ENCODE measurements at places on chromosomes 5 and 9.

- DNase-seq, result no peak
Measured at GRCh38 chr5:177409043-177409801, at the start of gene F12. F12 (minus strand) TSS chr5:177409564; CDS start chr5:177409527, 37 bp downstream.

DNA sequence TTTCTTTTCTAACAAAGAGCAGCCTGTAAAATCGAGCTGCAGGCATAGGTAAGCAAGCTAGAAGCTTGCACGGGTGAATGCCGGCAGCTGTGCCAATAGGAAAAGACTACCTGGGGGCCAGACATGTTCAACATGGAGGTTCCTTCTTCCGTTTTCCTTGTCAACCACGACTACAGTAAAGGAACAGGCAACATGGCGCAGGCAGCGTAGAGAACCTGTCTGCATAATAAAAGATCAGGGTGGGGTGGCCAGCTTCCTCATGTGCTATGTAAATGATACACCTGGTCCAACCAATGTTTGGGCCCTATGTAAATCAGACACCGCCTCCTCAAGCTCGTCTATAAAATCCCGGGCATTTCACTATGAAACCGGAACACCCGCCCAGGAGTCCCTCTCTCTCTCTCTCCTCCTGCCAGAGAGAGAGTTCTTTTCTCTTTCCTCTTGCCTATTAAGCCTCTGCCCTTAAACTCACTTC lies 103.8 kb upstream of the LIFR start:
- DNase-seq, result no peak

- no peak for DNase-seq
Measured at GRCh38 chr9:121288673-121289025, 20.7 kb downstream of the GSN start.

DNA sequence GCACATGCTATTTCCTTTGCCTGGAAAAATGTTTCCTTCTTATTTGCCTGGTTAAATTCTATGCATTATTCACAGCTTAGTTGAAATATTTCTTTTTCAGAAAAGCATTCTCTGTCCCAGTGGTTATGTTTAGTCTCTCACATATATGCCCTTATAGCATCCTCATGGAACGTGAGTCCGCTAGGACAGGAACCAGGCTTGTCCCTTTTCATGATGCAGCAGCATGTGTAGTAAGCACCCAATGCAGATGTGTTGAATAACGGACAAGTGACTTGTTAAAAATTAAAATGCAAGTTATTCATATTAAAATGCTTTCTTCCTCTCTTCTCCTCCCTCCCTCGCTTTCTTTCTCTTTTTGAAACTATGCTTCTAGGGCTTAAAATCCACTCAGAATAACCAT lies 349.3 kb downstream of the GLIS3 start:
- no peak for DNase-seq

DNA sequence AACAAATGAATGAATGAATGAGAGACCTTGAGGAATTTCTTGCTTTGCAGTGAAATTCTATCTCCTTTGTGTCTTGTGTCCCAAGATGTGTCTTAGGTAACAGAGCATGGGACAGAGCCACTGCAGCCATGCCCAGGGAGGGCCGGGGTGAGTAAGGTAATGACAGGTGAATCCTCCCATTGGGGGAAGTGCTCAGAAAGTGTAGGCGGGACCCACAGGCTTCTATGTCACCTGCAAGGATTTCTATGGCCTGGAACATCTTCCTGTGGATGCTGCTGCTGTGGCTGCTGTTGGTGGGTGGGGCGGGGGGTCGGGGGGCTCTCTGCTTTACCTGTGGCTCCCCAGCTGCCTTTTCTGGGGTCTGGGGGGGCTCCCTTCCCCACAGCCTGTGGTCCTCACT lies 133.6 kb upstream of the IER5L start:
- no peak for DNase-seq

DNA sequence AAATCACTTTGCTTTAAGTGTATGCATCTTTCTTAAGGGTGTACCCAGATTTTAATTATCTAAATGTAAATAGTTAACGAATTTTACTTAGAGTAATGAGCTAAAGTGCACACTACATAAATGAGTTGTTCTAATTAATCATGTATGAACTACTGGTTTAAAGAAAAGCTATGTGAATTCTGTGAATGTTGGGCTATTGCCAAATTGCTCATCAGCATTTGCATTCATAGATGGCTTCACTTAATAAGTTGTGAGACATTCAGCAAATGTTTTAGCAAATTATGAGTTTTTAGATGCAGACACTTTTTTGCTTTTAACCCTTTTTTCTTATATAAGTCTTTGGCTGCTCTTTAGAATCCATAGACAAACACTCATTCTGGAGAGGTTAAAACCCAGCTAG lies 175.7 kb downstream of the PBX3 start:
- peak; percentile 35 for DNase-seq

DNA sequence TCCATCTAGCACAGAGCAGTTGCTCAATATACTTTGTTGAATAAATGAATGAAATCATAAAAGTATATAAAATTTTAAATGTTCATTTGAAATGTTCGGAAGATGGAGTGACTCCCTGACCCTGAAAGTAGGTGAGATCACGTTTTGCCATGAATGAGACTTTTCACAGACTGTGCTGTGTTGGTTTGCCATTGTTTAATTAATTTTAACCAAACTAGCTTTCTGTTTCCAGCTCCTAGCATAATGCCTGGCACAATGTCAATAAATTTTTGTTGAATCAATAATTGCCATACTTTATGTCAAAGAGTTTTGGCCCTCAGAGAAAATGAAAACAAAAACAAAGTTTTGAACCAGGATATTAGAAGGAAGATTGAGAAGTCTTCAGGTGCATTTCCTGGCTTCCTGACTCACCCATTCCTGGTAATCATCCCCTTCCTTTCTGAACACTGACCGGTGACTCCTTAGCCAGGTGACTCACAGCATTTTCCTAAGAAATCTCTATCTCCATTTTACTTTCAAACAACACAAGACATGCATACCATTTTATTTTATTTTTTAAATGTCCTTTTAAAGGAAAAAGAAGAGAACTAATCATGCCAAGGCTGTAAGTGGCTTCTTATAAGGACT lies 15.1 kb downstream of the SLC28A3 start:
- peak; percentile 25 for DNase-seq

DNA sequence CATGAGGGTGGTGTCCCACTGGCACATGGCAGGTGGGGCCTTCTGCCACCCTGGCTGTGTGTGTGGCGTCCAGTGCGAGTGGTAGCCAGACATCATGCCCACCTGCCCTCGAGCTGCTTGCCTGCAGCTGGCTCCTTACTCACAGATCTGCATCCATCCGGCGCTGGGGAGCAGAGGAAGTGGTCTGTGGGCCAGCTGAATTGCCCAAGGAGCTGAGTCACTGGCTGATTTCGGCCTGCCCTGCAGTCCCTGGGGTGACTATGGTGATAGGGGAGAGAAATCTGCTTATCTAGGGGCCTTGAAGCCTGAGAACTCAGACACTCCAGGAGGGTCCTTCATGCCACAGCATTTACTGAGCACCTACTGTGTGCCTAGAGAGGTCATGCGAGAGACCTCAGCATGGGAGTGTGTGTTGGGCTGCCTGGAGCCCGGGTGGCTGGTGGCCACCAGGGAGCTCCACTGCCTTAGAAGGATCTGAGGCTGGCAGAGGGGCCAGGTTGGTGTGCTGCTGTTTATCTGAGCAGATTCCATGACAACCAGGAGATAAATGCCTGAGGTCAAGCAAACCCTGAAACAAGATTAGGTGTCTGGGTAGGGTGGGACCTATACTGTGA lies 57.1 kb downstream of the SLC22A5 start:
- DNase-seq, result peak; percentile 92

GRCh38 chr5:168015506-168015905 lies 275.9 kb upstream of the WWC1 start:
- peak; percentile 88 for DNase-seq

DNA sequence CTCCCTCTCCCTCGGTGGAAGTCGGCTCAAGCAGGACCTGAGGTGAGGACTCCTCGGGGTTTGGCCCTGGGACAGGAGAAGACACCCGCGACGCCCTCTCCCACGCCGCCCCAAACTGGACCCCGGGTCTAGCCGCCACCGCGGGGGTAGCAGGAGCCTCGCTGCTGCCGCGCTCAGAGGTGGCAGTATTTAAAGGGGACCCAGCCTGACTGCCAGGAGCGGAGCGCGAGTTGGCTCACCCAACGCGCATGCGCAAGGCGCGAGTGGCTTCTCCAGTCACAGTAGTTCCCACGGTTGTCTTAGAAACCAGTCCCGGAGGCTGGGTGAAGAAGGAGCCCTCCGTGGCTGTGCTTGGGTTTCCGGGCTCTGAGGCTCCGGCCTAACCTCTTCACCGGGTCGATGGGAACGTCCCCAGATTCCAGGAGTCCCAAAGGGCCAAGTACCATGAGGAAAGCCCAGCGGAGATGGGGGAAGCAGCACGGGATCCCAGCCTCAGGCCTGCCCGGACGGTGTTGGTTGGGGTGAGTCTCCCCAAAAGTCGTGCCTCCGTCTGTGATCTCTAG lies 477.8 kb downstream of the SPATA31A7 start:
- DNase-seq, result no peak

GRCh38 chr5:172713809-172714490 lies 57.0 kb downstream of the DUSP1 start:
- no peak for DNase-seq

DNA sequence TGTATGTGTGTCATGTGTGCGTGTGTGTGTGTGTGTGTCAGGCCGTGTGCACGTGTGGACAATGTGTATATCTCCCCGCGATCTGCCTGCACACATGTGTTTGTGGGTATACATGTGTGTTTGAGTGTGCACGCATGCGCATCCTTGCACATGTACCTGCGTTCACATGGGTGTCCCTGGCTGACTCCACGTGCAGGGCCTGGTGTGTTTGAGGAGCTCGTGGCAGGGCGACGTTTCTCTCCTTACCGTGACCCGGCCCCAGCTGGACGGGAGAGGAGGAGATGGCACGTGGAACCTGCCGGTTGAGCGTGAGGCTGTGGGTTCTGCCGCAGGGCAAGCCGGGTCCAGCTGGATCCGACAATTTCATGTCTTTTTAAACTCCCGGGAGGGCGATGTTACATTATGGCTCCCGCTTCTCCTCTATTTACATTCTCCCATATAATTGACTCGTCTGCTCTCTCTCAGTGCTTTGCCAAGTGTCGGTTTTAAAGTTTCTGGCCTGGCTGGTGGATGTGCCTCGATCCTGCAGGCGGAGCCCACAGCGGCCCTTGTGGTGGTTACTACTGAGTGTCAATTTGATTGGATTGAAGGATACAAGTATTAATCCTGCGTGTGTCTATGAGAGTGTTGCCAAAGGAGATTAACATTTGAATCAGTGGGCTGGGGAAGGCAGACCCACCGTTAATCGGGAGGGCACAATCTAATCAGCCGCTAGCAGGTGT lies 5.9 kb downstream of the COL5A1 start:
- DNase-seq, result no peak

GRCh38 chr9:91886414-91887076 lies 63.5 kb downstream of the ROR2 start:
- DNase-seq, result no peak

GRCh38 chr9:127393645-127394044 lies 3.3 kb upstream of the SLC2A8 start:
- peak; percentile 15 for DNase-seq

DNA sequence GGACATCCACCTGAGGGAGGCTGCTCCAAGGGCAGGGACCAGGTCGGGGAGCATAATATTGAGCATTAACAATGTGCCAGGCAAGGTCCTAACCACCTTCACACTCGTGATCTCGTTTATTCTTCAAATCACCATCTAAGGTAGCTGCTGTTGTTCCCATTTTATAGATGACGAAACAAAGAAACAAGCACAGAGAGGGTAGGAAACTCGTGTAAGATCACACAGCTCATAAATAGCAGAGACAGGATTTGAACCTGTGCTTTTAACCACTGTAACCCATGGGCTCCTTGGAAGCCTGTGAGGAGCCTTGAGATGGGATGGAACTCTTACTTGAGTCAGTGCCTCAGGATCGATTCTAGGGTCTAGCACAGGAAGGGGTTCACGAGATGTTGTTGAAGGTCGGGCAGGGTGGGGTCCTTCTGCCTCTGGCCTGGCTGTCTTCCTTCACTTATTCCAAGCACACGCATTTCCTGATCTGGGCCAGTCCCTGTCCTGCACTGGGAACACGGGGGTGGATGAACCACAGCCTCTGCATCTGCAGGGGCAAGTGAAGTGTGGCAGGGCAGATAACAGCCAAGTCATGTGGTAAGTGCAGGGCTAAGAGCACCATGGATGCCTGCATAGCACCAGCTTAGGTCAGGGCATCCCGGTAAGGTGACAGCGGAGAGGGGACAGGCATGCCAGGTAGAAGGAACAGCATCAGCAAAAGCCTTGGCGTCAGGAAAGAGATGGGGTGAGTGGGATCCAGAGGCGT lies 188.1 kb downstream of the MELK start:
- no peak for DNase-seq

DNA sequence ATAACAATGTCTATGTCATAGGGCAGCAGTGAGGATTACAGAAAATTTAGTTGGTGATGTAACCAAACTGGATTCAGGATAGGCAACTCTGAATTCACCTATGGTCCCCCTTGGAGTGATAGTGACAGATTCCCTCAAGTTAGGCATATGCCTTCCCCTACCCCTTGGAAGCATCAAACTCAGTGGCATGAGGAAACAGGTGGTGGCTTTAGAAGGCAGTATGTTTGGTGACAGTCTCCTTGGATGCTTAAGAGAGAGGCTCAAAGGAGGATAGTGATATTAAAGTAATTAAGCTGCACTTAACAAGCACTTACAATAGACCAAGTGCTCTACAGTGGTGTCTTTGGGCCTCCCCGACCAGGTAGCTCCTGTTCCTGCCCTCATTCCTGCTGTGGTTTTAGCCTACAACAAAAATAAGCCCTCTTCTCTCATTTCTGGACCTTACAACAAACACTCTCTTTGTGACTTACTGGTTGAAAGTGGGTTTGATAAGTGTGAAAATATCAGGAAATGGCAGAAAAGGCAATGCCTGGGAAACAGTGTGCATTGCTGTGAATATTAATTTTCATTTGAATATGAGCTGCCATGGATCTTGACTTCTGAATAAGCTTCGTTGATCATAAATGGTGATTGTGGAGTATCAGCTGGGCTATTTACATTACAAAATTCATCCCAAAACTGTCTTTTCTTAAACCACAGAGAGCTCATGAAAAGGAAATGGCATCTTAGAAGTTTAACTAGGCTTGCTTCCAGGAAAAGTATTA lies 29.2 kb downstream of the NR4A3 start:
- DNase-seq, result no peak

DNA sequence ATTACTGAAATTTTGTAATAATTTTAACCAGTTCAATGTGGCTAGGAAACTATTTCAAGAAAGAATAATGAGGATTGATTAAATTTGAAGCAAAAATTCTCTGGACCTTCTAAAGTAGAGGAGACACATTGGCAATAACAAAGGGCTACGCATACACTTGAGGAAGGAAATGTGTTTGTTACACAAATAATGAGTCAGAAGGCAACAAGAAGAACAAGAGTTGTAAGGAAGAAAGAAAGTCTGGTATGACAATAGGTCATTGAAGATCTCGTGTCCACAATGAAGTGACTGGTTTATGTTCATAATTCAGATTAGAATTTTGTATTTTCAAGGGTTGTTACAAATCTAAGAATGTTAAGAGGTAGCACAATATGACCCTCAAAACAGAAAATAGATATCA lies 25.8 kb downstream of the ST8SIA4 start:
- DNase-seq, result no peak

All from fibroblast of skin of right biceps (primary cell).